ENCODE measurements at places on chromosomes 1 and 21.

DNA sequence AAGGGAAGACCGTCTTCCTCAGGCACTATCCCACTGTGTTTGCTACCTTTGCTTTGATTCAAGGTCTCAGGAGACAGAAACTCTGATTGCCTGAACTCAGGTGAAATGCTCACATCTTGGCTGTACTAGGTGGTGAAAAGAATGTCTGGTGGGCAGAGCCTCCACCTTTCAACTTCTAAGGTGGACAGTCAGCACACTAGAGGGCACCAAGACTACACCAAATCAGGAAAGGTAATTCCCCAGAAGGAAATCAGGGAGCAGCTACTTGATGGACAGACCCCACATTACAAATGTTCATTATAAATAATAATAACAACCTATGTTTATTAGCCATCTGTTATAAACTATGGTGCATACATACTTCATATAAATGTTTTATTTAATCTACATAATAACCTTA, 220.9 kb downstream of the ATG4C start:
- H3K4me3 ChIP-seq = no peak overlapping the region
- no peaks in the 10 kb centered on the region for H3K4me1 ChIP-seq
- no peaks in the 10 kb centered on the region for H3K36me3 ChIP-seq
- H3K27ac ChIP-seq = no peak overlapping the region
- peaks cover 4% of the 10 kb centered on the region for H3K27me3 ChIP-seq
- DNase-seq = no peak

DNA sequence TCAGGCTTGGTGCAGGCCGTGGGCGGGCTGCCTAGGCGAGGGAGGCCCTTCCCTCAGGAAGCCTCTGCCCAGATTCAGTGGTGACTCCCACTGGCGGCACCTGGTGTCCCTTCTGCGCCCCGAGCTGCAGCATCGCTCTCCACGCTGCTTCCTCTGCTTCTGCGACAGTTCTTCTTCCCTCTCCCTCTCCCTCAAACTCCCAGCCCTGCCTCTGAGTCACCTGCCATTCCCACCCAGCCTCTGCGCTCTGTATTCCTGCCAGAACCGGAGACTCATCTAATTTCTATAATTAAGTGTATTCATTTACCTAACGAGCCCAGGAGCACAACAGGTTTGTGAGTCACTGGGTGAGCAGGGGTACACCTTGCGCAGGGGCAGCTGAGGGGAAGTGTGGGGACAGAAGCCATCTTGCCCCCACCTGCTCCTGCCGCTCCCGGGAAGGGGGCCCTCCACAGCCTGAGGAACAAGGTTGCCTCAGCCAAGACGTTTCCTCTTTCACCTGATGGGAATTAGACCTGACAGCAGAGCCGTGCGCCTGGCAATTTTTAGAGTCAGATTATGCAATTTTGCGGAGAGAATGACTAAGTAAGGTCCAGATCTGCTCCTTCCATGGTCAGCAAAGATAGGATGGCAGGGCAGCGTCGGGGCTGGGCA, 19.4 kb downstream of the KCNC4 start:
- H3K4me1 ChIP-seq = no peaks in the 10 kb centered on the region
- no peak overlapping the region for H3K4me3 ChIP-seq
- no peak overlapping the region for H3K27ac ChIP-seq
- no peak for DNase-seq
- H3K27me3 ChIP-seq = no peaks in the 10 kb centered on the region
- no peaks in the 10 kb centered on the region for H3K36me3 ChIP-seq

DNA sequence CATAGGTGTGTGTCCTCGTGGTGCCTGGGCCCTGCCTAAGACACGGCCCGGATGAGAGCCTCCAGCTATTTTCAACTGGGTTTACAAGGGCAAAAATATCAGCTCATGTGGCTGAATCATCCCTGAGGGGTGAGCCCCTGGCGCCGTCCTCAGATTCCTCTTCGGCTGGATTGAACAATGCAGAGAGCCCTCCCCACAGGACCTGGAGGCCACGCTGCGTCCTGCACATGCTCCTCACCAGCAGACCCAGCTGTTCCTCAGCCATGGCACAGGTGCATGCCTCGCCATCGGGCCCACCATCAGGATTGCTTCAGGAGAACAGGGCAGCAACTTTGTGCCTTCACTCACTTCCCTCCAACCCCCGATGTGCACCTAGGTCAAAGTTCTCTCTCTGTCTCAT, 35.3 kb downstream of the TFF3 start:
- no peaks in the 10 kb centered on the region for H3K27me3 ChIP-seq
- no peaks in the 10 kb centered on the region for H3K4me1 ChIP-seq
- no peak for DNase-seq
- H3K27ac ChIP-seq = no peak overlapping the region
- H3K36me3 ChIP-seq = no peaks in the 10 kb centered on the region

- no peaks in the 10 kb centered on the region for H3K4me1 ChIP-seq
- no peaks in the 10 kb centered on the region for H3K27me3 ChIP-seq
- no peak overlapping the region for H3K27ac ChIP-seq
- DNase-seq = no peak
Observed at GRCh38 chr1:245750261-245750660, 595.5 kb downstream of the KIF26B start.

GRCh38 chr1:112807999-112808398, 92.9 kb upstream of the PPM1J start:
- H3K4me1 ChIP-seq = no peaks in the 10 kb centered on the region
- no peak overlapping the region for H3K4me3 ChIP-seq
- H3K27me3 ChIP-seq = peaks cover 17% of the 10 kb centered on the region
- no peak overlapping the region for H3K27ac ChIP-seq

- DNase-seq = no peak
- no peaks in the 10 kb centered on the region for H3K36me3 ChIP-seq
- peaks cover 17% of the 10 kb centered on the region for H3K27me3 ChIP-seq
- no peaks in the 10 kb centered on the region for H3K4me1 ChIP-seq
Observed at GRCh38 chr1:22848405-22848804, 124.3 kb downstream of the LACTBL1 start.

- no peak for DNase-seq
- no peak overlapping the region for H3K4me3 ChIP-seq
- no peaks in the 10 kb centered on the region for H3K36me3 ChIP-seq
- H3K27me3 ChIP-seq = peaks cover 3% of the 10 kb centered on the region
- H3K4me1 ChIP-seq = no peaks in the 10 kb centered on the region
- no peak overlapping the region for H3K27ac ChIP-seq
Observed at GRCh38 chr1:75625795-75626194, 14.9 kb upstream of the SLC44A5 start.

- DNase-seq = no peak
- no peak overlapping the region for H3K27ac ChIP-seq
- no peaks in the 10 kb centered on the region for H3K36me3 ChIP-seq
- no peak overlapping the region for H3K4me3 ChIP-seq
- H3K27me3 ChIP-seq = no peaks in the 10 kb centered on the region
Observed at GRCh38 chr1:230330157-230330556, 96.0 kb downstream of the PGBD5 start.

DNA sequence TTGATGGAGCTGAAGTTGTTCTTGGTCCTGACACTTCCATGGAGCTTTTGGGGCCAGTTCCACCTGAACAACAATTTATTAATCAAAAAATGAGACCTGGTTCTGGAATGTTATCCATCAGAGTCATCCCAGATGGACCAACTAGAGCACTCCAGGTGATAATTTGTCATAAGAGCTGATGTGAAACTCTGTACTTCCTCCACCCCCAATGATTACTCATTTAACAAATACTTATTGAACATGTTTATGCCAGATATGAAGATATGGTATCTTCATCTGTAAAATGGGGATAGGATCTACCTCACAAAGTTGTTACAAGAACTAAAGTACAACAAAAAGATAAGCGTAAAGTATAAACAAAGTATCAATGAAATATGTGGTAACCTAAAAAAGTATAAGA, 153.2 kb downstream of the VPS13D start:
- H3K36me3 ChIP-seq = peaks cover 73% of the 10 kb centered on the region
- no peak overlapping the region for H3K27ac ChIP-seq
- H3K27me3 ChIP-seq = no peaks in the 10 kb centered on the region
- no peak for DNase-seq
- H3K4me1 ChIP-seq = peaks cover 46% of the 10 kb centered on the region

- H3K4me3 ChIP-seq = peak overlapping the region; percentile 87
- H3K27me3 ChIP-seq = no peaks in the 10 kb centered on the region
- peaks cover 51% of the 10 kb centered on the region for H3K4me1 ChIP-seq
- peak overlapping the region; percentile 71 for H3K27ac ChIP-seq
- peaks cover 46% of the 10 kb centered on the region for H3K36me3 ChIP-seq
Observed at GRCh38 chr1:173478094-173478674, 1.0 kb downstream of the PRDX6 start.

DNA sequence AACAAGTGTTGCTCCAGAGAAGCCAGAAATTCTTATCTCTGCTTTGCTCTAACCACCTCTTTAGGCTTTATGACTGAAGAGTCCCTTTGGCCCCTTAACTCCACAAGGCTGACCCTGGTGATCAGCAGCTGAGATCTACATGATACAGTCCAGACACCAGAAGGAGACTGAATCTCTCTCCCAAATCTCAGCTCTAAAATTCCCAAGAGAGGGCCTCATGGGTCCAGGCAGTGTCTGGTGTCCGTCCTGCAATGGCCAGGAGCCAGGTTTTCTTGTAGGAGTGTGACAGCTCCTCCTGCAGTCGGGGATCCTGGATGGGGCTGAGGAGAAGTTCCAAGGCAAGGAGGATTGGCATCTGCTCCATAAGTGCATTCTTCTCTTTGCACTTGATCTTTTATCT, 35.3 kb downstream of the L1TD1 start:
- DNase-seq = no peak
- H3K4me3 ChIP-seq = no peak overlapping the region
- no peaks in the 10 kb centered on the region for H3K36me3 ChIP-seq
- no peaks in the 10 kb centered on the region for H3K4me1 ChIP-seq

- peak; percentile 10 for DNase-seq
- no peaks in the 10 kb centered on the region for H3K27me3 ChIP-seq
- peak overlapping the region; percentile 100 for H3K4me3 ChIP-seq
- peaks cover 50% of the 10 kb centered on the region for H3K4me1 ChIP-seq
Observed at GRCh38 chr1:171743081-171743870, 1.4 kb upstream of the VAMP4 start.

- no peaks in the 10 kb centered on the region for H3K27me3 ChIP-seq
- DNase-seq = peak; percentile 82
- H3K4me1 ChIP-seq = peaks cover 45% of the 10 kb centered on the region
- peak within 1 kb of the TSS; percentile 93 for H3K4me3 ChIP-seq
- H3K27ac ChIP-seq = peak within 1 kb of the TSS; percentile 89
- H3K36me3 ChIP-seq = peaks cover 7% of the 10 kb centered on the region
Observed at GRCh38 chr1:201506557-201507359, at the start of gene CSRP1. Gene CSRP1, minus strand, starts transcription at chr1:201507123. Its CDS starts 10,820 bp downstream, at chr1:201496303.

- no peak overlapping the region for H3K4me3 ChIP-seq
- no peaks in the 10 kb centered on the region for H3K36me3 ChIP-seq
- DNase-seq = no peak
Observed at GRCh38 chr1:214198571-214198970, 82.4 kb upstream of the SMYD2 start.

DNA sequence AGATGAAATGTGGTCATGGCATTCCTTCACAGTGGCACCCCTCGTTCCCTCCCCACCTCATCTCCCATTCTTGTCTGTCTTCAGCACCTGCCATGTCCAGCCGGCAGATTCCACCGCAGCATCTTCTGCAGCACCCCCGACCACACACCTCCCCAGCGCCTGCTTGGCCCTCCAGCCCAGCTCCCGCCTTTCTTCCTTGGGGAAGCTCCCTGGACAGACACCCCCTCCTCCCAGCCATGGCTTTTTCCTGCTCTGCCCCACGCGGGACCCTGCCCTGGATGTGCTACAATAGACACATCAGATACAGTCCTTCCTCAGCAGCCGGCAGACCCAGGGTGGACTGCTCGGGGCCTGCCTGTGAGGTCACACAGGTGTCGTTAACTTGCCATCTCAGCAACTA, 67.1 kb upstream of the FAM3B start:
- H3K27me3 ChIP-seq = no peaks in the 10 kb centered on the region
- no peak overlapping the region for H3K4me3 ChIP-seq
- DNase-seq = no peak
- no peaks in the 10 kb centered on the region for H3K36me3 ChIP-seq
- no peaks in the 10 kb centered on the region for H3K4me1 ChIP-seq
- H3K27ac ChIP-seq = no peak overlapping the region

DNA sequence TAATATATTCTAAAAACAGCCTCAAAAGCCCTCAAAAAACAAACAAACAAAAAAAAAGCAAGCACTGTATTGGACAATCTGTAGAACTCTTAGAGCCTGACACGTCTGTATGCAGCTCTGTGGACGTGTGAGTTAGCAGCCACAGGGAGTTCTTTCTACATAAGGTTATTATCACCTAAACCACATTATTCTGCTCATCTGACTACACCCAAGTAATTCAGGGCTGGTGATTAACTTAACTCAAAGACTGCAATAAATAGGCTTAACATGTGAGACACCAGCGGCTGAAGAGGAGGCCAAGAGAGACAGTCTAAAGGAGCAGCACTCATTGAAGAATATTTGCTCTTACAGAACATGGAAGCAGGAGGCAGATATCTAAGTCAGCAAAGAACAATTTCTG, 316.0 kb downstream of the VAV3 start:
- H3K36me3 ChIP-seq = no peaks in the 10 kb centered on the region
- peaks cover 2% of the 10 kb centered on the region for H3K27me3 ChIP-seq
- no peak overlapping the region for H3K27ac ChIP-seq
- H3K4me1 ChIP-seq = no peaks in the 10 kb centered on the region
- no peak for DNase-seq

- peak; percentile 78 for DNase-seq
- no peak overlapping the region for H3K27ac ChIP-seq
- H3K36me3 ChIP-seq = peaks cover 8% of the 10 kb centered on the region
- peaks cover 15% of the 10 kb centered on the region for H3K27me3 ChIP-seq
- peak overlapping the region; percentile 69 for H3K4me3 ChIP-seq
- peaks cover 6% of the 10 kb centered on the region for H3K4me1 ChIP-seq
Observed at GRCh38 chr1:1019122-1019999, 559 bp upstream of the AGRN start.

DNA sequence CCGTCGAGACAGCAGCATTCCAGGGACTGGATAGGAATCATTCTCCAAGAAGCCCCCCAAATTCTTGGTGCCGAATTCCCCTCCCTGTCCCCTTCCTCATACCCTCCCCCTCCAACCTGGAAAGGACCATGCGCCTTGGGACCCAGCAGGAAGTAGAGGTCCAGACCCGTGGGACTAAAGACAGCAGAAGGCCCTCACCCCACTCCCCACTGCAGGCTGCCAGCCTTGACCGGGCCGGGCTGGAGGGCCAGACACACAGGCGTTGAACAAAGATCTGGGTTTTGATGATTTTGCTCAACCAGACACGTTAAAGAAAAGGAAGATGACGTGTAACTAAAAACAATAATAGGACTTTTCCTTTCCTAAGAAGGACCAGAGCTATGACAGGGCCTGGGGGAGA, 286.5 kb downstream of the NPHP4 start:
- no peak overlapping the region for H3K4me3 ChIP-seq
- no peak overlapping the region for H3K27ac ChIP-seq
- no peaks in the 10 kb centered on the region for H3K4me1 ChIP-seq
- no peaks in the 10 kb centered on the region for H3K27me3 ChIP-seq

GRCh38 chr1:41661428-41662060, 177.1 kb upstream of the EDN2 start:
- no peaks in the 10 kb centered on the region for H3K27me3 ChIP-seq
- peaks cover 75% of the 10 kb centered on the region for H3K4me1 ChIP-seq
- DNase-seq = no peak
- peaks cover 10% of the 10 kb centered on the region for H3K36me3 ChIP-seq
- peak overlapping the region; percentile 86 for H3K27ac ChIP-seq

All from T-helper 2 cell treated with Interferon-gamma antibody and Interleukin-4, amounts not matched to agents 5 μg/mL and 100 μg/mL, for 36 hours (primary cell).